H54 (cell line): ENCODE measurements at places on chromosomes 7 and 10.

GRCh38 chr10:91901784-91902677, 7.3 kb downstream of the FGFBP3 start:
- peak; percentile 75 for DNase-seq

DNA sequence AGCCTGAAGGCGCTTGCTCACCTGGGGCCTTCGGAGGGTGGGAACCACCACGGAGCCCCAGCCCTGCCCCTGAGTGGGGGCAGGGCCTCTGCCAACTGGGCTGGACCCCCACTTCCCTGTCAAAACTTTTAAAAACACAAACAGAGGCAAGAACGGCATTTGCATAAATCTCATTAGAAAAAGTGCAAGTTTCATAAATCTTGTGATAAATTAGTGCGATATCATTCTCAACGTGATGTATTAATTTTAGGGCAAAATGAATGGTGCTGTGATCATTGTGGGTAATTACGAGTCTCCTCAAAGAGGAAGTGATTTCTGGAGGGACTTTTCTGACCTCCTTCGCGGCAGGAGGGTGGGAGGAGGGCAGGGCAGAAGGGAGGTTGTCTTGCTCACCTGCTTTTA, 98.3 kb downstream of the CDH23 start:
- DNase-seq, result no peak

GRCh38 chr10:45058992-45059561, 58.4 kb downstream of the ZNF22 start:
- no peak for DNase-seq

DNA sequence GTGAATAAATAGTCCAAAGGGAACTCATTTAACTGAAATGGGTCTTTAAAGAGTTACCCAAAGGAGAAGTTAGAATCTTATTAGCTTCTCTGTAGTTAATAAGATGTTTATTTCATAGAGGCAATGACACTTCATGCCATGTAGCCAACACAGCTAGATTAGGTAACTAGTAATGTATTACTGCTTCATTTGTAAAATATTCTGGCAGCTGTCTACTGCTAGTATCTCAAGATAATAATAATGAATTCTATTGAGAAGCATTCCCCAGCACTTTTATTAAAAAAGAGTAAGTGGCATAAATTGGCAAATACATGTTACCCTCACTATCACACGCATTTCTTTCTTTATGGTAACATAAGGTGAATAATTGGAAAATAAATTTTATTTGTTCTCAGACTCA, 10.1 kb downstream of the PAPSS2 start:
- no peak for DNase-seq

- DNase-seq, result no peak
These were observed 11.0 kb upstream of the PPIF start for GRCh38 chr10:79336276-79336675.

- DNase-seq, result no peak
These were observed 219.4 kb downstream of the ANK3 start for GRCh38 chr10:60170250-60170649.

GRCh38 chr7:36312064-36312914, 77.4 kb upstream of the ANLN start:
- no peak for DNase-seq

- DNase-seq, result no peak
These were observed 155.9 kb downstream of the CTTNBP2 start for GRCh38 chr7:117717357-117717756.

- DNase-seq, result no peak
These were observed 740.5 kb downstream of the SORCS1 start for GRCh38 chr10:106424054-106424453.

DNA sequence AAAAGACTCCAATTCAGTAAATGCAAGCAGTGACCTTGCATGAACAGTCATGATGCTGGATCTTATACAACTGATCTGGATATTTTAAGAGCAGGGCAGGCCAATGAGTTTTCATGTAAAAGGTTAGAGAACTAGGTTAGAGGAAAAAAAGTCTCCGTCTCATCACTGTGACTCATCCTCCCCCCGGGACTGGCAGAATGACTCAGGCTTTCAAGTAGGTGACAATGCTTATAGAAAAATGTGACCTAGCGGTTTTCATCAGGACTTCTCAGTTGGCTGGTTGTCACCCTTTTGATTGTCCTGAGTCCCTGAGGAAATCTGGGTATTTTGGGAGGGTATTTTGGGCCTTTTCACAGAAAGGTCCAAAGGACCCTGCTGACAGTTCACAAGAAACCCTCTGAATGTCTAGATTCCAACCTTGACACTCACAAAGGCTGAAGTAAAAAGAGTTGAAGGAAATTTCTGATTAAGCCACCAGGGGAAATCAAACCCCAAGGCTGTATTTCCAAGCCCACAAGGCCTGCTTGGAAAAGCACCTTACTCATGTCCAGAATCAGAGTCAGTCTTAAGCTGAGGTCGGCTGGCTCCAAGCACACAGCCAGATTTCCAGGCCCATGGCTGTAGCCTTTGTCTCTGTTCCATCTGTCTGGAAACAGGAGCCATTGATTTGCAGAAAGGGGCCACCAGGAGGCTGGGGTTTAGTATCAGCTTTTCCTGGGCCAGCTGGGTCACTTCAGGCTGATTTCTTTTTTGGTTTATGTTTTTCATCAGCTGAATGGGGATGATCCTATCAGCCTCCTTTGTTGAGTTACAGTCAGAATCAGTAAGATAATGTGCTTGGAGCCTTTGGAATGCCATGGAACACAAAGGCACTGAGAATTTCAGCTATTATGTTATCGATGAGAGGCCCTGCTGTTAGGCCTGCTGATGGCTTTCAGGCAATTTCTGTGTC, 226.4 kb upstream of the HABP2 start:
- peak; percentile 79 for DNase-seq

GRCh38 chr7:107922886-107923285, 31.9 kb downstream of the DLD start:
- no peak for DNase-seq

GRCh38 chr10:76451911-76452310, 1020.5 kb downstream of the LRMDA start:
- no peak for DNase-seq

DNA sequence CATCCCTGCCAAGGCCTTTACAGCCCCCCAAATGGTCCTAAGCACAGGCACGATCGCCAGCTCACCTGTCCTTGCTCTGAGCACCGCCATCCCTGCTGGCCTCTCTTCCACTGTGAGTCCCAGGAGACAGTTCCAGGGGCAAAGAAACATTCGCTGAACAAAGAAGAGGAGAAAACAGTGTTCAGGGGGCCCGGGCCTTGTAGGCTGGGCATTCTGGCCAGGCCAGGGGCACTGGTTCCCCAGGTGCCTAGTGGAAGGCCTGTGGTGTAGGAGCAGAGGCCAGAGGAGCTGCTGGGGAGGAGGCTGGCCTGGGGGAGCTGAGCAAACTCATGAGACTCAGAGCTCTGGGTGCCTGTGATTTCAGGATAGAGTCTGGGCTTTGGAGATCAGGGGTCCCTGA, 22.6 kb downstream of the AQP1 start:
- peak; percentile 4 for DNase-seq

DNA sequence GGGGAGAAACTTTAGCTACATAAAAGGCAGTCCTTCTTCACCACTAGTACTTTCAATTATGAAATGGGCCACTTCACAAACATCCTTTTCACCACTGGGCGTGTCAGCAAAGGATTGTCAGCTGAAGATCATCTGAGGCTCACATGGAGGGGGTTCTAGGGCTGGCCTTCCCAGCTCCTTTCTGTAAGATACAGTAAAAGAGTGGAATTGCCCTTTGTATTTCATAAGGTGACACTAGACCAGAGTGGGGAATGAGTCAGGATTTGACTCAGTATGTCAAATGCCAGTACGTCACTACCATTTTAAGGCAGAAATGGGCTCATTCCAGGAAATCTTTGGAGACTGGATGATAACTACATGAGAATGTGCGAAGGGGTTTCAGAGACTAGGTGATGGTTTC, 21.2 kb upstream of the BLOC1S2 start:
- peak; percentile 13 for DNase-seq

GRCh38 chr10:96072674-96073073, 29.3 kb downstream of the CCNJ start:
- no peak for DNase-seq

- no peak for DNase-seq
These were observed 980.0 kb downstream of the DNAJB9 start for GRCh38 chr7:109549471-109550193.

DNA sequence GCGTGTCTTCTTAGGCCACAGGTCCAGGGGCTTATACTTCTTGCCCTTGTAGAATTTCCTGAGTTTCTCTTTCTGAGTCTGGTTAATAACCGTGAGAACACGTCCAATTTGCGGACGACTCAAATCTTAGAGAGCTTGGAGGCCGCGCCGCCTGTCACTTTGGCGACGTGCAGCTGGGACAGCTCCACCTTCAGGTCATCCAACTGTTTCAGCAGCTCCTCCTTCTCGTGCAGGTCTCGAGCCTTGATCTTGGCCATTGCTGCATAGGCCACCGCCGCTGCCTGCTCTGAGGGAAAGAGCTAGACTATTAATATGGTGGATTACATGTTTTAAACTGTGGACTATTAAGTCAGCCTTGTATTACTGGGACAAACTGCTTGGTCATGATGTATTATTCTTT, 26.9 kb downstream of the EVX1 start:
- no peak for DNase-seq

- DNase-seq, result no peak
These were observed 3.0 kb upstream of the NANOS1 start for GRCh38 chr10:119026301-119027110.

DNA sequence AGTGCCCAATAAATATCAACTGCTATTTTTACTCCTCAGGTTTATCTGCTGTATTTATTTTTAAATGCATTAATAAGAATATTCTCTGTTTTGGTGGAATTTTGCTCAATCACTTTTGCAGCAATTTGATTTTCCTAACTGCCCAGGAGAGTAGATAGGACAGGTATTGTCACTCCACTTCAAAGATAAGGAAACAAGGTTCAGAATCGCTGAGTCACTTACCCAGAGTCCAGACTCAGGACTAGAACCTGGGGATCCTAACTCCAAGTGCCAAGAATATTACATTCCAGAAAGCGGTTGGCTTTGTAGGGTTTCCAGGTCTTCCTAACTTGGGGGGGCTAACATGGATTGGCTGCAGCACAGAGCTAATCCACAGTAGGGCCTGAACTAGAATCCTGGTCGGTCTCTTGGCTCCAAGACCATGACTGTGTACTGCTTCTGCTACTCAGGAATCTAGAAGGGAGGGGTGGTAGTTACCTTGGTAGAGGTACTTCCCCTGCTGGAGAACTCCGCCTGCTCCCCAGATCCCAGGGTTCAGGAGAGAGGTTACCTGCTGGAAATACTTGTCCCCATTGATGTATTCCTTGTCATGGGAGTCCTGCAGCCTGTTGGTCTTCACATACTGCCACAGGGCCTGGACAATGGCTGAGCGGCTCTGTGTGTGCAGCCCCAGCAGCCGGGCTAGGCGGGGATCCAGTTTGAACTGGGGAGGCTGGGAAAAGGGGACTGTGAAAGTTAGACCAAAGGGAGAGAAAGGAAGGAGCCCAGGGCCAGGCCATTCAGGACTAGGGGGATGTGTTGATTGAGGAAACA, 7.3 kb downstream of the SMARCD3 start:
- DNase-seq, result no peak

DNA sequence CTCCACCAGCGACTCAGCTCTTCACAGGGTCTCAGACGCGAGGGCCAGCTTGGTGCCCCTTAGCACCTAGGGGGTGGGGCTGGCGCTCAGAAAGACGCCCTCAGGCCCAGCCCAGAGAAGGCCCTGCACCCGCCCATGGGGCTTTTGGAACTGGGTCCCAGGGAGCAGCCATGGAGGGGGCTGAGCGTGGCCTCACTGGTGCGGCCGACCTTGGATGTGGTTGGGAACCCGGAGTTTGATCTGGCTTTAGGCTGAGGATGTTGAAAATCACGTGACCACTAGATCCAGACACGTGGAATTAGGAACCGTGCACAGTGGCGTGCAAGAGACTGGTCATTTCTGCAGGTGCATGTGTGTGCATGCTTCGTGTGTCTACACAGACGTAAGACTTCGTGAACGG, 185.4 kb downstream of the DNAJB6 start:
- DNase-seq, result no peak

DNA sequence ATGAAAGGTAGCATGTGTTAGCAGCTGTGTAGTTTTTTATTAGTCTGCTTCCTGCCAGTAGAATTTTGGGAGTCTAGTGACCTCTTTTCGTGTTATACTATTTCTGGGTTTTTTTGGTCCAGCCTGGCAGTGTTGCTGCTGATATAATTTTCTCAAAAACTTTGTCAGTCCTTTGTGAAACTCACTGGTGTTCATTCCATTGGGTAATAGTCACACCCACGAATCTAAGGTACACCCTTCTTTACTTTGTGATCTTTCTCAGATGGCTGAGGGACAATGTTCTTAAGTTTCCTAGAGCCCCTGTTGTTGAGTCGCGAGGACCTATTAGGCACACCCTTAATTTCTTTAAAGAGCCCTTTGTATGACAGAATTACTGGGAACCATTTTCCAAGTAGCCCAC, 52.3 kb downstream of the TPST1 start:
- DNase-seq, result no peak

DNA sequence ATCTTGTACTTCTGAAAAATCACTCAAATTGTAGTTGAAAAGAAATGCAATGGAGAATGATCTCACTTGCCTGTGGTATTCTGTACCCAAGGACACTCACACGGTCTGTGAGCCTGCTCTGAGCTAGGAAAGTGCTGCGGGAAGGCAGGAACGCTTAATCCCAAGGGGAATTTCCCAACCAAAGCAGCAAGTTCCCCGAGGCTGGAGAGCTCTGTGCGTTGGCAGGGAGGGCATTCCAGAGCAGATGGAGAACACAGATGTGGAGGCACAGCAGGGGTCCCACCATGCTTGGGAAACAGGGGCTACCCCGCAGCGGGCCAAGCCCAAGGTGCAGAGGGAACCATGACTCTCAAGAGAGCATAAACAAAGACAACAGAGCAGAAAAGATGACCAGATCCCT, 13.6 kb downstream of the SVIL start:
- DNase-seq, result no peak

DNA sequence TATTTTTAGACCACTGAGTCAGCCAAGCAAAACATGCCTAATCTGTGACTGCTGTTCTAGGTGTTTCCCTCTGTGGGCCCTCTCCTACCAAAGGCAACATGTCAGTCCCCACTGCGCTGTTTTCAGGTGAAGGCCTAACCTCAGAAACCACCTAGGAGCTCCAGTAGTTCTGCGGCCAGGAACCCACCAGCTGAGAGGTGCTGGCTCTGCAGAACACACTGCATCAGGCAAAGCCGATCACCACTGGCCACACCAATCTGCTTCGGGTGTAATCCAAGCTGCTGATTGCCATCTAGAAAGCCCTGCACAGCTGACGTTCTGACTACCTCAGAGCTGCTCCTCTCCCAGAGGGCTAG, 14.9 kb downstream of the CAMK2G start:
- no peak for DNase-seq

GRCh38 chr7:36260481-36260880, 107.4 kb downstream of the EEPD1 start:
- no peak for DNase-seq

- no peak for DNase-seq
These were observed 40.2 kb downstream of the C10orf105 start for GRCh38 chr10:71679425-71679824.

GRCh38 chr10:61397175-61397986, 55.8 kb downstream of the TMEM26 start:
- no peak for DNase-seq

DNA sequence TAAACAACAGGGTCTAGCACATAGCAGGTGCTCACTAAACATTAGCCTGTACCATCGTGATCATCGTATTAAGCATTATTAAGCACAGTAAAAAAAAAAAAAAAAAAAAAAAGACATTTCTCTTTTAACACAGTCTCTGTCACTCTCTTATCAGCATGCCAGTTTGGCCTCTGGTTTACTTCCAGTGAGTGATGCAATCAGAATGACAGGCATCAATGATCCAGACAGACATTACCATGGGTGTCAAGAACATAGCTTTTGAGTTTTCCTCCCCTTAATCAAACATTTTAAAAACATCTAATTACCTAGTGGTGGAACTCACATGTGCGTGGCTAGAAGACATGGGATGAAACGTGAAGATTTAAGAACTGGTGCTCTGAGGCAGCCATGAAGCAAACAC, 115.8 kb downstream of the CTTNBP2 start:
- no peak for DNase-seq
